ENCODE measurements at places on chromosomes 7 and 10. TPM values are rescaled to one million over a fixed set of nuclear protein-coding genes. Genes with fewer than 3 reads are reported as not detected.

DNA sequence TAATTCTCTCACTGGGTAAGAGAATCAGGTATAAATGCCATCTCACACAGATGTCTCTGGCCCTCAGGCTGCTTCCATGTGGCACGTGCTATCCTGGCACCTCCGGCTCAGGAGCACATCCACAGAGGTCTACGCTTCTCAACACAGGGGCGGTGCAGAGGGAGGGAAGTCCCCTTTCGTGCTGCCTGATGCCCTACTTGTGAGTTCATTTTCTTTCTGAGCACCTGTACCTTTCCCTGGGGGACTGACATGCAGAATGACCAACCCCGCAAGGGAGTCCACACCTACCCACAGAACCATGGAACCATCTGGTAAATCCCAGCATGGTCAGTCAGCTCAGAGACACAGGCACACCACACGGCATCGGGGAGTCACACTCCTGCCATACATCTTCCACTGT, 99.0 kb upstream of the SAMD8 start:
- DNase-seq: no peak

DNA sequence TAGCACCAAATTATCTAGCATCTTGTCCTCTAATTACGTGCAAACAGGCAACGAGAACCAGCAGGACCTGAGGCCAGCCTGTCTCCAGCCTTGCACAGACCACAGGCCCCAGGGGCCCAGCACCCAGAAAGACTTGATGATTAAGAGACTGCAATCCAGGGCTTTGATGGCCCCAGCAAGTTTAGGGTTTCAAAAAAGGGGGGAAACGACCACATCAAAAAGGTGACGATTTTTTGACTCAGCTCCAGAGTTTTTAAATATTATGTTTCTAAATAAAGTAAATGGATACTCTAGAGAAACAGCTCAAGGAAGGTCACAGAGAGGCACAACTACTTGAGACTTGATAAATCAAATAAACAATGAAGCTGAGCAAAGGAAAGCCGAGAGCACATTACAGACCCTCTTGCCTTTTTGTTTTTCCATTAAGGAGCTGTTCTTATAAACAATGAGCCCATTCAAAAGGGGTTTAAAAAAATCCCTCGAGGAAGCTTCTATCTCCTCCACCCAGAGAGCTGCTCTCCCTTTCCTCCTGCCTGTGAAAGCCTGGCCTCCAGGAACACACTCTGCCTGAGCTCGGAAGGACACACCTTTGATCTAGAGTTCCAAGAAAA, 44.1 kb downstream of the GLI3 start:
- DNase-seq: peak; percentile 12

DNA sequence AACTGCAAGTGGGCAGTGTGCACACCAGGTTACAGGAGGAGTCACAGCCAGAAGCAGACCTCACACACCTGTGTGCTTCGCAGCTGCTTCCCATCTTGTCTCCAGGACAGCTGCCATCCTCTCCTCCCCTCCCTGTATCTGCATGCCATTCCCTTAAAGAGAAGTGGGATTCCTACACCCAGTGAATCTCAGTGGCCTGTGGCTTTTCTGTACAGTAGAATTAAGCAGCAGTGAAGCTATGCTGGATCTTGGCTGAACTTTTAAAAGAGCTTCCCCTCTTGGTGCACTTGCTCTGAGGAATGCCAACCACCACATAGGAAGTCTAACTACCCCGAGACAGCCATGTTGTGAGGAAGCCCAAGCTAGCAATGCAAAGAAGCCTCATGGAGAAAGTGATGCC, 236.5 kb upstream of the ZMIZ1 start:
- DNase-seq: no peak

DNA sequence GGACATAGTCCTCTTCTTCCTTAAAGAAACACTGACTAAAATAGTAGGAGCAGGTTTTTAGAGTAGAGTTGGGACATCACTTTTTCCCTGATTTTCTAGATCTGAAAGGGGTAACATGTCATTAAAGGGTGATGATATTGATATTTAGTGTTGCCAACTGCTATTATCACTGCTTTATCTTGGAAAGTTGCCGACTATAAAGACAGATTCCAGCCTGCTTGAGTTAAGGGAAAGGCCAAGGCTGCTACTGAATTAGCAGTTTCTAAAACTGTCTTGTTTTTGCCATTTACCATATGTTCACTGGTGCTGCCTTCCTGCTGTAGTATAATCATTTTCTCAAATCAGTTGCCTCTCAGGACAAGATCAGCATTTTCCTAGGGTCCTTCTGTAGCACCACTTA, 29.7 kb downstream of the AP3M1 start:
- DNase-seq: no peak

DNA sequence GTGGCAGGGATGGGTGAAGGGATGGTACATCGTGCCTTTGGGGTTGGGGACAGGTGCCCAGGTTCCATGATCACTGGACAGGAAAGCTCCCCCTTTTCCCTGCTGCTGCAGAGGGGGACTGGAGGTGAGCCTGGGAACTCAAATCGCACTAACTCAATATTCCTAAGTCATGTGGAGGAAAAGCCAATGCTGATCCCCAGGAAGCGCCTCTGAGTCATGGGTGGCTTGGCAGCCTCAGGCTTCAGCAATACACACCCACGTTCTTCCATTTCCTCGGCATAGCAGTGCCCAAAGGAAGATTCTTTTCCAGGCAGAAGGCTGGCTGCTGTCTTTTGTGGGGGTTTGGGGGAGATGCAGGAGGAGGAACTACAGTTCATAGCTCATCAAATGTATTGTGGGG, 165.8 kb downstream of the CCDC3 start:
- DNase-seq: no peak

- no peak for DNase-seq
Observed at GRCh38 chr7:155410431-155410830, 47.5 kb upstream of the EN2 start.

- no peak for DNase-seq
Observed at GRCh38 chr10:1581189-1581588, 156.1 kb downstream of the ADARB2 start.

- peak; percentile 49 for DNase-seq
Observed at GRCh38 chr10:124152139-124153022, 59.0 kb upstream of the CHST15 start.

- peak; percentile 35 for DNase-seq
Observed at GRCh38 chr7:125670926-125671572, 741.4 kb upstream of the POT1 start.

GRCh38 chr10:116704926-116705325, 37.4 kb downstream of the HSPA12A start:
- no peak for DNase-seq

- DNase-seq: no peak
Observed at GRCh38 chr7:32390210-32390609, 100.0 kb downstream of the LSM5 start.

GRCh38 chr7:151087245-151088018, 1.2 kb downstream of the AGAP3 start:
- peak; percentile 73 for DNase-seq

GRCh38 chr10:110109511-110109910, 97.9 kb upstream of the MXI1 start:
- peak; percentile 9 for DNase-seq

DNA sequence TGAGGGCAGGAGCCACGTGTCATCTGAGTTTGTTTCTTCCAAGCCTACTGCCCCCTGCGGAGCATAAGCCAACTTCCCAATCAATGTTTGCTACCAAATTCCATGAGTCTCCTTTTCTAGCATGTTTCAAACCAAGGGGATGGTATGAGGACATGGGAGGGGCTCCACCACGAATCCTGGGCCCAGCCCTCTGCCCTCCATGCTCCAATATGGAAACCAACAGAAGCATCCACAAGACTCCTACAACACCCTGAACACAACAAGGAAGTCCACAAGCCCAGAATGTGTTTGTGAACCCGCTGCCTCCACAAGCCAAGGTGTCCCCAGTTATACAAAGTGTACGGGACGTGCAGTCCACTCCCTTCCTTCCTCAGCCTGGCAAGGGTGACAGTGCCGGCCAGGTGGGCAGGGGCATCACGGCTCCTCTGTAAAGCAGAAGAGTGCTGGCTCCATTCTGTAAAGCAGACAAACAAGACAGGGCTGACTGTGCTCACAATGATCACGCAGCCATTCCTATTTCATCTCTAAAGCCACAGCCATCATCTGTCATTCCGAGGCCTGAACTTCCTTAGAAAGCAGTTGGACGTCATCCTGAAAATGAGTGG, 466.1 kb downstream of the PTPRN2 start:
- DNase-seq: no peak

DNA sequence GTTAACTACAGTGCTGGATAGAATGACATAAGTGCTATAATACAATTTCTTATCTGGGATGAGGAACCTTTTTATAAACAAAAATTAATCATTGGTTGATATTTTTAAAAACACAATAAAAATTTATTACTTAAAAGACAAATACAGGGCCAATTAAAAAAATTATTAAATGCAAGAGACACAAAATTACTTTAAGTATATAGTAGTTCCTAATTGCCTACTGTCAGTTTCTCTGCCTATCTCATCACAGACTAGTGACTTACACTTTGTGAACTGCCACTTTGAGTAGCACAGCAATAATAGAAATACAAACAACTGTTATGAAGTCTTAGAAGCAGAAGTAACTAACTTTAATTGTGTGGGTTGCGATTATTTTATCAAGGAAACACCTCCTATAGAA, 8.4 kb downstream of the TES start:
- DNase-seq: no peak

DNA sequence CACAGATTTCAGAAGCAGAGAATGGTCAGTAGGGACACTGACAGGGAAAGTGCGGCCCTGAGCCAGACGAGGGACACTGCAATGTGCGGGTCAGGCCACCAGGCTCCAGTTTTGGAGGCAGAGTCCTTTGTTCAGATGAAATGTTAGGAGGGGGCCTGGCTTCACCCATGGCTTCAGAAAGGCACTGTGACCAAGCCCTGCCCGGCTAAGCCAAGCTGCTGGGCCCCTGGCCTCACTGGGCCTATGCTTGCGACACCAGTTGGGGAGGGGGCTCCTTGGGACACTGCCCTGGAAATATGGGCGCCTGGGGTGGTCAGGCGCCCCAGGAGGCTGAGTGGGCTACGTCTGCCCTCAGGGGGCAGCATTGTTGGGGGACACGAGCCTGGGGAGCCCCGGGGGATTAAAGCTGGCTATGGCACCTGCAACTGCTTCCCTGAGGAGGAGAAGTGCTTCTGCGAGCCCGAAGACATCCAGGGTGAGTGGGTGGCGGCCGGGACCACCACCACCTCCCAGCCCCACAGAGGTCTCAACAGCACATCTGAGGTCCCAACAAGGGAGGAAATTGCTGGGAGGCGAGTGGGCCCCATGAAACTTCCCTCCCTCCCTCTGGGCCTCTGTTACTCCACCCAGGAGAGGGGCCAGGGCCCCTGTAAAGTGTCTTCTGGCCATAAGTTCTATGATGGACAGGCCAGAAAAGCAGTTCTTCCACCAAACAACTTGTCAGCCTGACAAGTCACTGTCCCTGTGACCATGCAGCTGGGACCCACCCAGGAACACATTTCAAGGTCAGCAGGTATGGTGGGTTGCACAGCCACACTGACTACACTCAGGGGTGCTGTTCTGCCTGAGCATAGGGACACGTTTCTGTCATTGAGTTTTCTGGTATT, 24.8 kb upstream of the CSGALNACT2 start:
- DNase-seq: no peak

DNA sequence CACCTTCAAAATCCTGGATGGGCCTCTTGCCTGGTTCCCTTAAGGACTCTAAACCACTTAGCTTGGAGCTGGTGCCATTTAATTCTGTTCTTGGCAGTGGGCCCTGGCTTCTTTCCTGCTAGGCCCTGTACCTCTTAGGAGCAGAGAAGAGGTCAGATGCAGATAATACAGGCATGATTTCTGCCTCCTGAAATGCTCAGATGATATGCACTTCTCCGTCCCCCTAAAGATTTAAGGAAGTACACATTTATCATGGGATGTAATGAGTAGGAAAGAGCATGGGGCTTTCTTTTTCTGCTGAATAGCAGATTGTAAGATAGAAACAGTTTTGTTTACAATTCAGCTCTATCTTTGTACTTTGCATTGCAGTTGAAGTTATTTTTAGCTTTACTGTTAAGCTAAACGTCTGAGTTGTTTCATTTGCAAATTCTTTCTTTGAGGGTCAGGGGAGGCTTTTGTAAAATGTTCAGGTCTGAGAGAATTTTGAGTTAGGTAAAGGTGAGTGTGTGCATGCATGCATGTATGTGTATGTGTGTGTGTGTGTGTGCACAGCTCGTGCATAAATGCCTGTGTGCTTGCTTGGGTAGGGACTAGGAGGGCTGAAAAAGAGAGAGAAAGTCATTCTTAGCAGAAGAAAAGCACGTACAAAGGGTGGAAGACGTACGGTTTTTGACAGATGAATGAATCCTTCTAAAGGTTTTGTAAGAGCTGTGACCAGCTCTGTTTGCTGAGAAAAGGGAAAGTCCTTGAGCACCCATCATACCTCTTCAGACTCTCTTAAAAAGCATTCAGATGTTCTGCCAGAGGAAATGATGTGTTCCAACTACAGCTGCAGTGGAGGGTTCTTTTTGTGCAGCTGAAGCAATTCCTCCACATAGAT, 364.2 kb downstream of the AUTS2 start:
- peak; percentile 80 for DNase-seq

GRCh38 chr7:70298780-70299471, 700.7 kb downstream of the AUTS2 start:
- DNase-seq: no peak

DNA sequence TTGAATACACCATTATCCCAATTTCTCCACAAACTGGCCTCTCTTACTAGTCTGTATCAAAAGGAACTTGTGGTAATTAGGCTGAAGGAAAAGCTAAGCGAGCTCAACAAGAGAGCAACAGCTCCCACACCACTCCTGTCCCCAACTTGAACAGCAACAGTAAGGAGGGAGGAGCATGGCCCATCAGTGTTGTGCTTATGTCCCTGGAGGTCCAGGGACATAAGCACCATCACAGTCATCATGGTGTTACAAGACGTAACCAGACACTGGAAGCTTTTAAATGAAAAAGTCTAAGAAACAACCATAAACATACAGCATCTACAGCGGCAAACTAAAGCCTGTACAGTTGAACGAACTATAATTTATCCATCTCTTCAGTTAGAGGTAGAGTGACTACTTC, 989 bp downstream of the ERLIN1 start:
- peak; percentile 35 for DNase-seq

TMEM178B gene
- 2.5 TPM for total RNA-seq

MACROH2A2 gene
- total RNA-seq: 18.9 TPM

TMEM139 gene
- 0.51 TPM for total RNA-seq

OR13A1 gene
- not detected for total RNA-seq

KCND2 gene
- total RNA-seq: 1.3 TPM

AQP1 gene
- 107 TPM for total RNA-seq

ITGA8 gene
- 18.8 TPM for total RNA-seq

PRSS37 gene
- not detected for total RNA-seq

NEUROD6 gene
- total RNA-seq: 0.21 TPM

PLEKHS1 gene
- total RNA-seq: 1.4 TPM

GOLGA7B gene
- total RNA-seq: 0.10 TPM

ICA1 gene
- total RNA-seq: 4.6 TPM

Measured in tongue (tissue), 3 donors.